ENCODE measurements at places on chromosomes 1 and 21. TPM values are rescaled to one million over a fixed set of nuclear protein-coding genes. Genes with fewer than 3 reads are reported as not detected.

The RIIAD1 gene
- 13.5 TPM for polyA plus RNA-seq

The CD2 gene
- 2.0 TPM for polyA plus RNA-seq

The OLFM3 gene
- 27.4 TPM for polyA plus RNA-seq

The PCAT6 gene
- 2.1 TPM for polyA plus RNA-seq

The CD53 gene
- polyA plus RNA-seq: 19.2 TPM

The KCNJ10 gene
- 0.52 TPM for polyA plus RNA-seq

The SERPINC1 gene
- 0.54 TPM for polyA plus RNA-seq

The PGLYRP4 gene
- polyA plus RNA-seq: 0.31 TPM

The NME7 gene
- 24.2 TPM for polyA plus RNA-seq

The VHLL gene
- not detected for polyA plus RNA-seq

The LRRC38 gene
- 0.22 TPM for polyA plus RNA-seq

The C8B gene
- 0.06 TPM for polyA plus RNA-seq

The TADA1 gene
- 18.5 TPM for polyA plus RNA-seq

The ZNF593 gene
- 30.4 TPM for polyA plus RNA-seq

The TSPAN2 gene
- 14.0 TPM for polyA plus RNA-seq

The SLC2A5 gene
- polyA plus RNA-seq: 87.3 TPM

The LEPR gene
- polyA plus RNA-seq: 4.6 TPM

The GBP5 gene
- polyA plus RNA-seq: 1.7 TPM

The BCAN gene
- polyA plus RNA-seq: 12.1 TPM

The NR5A2 gene
- 36.5 TPM for polyA plus RNA-seq

The ACOT11 gene
- polyA plus RNA-seq: 33.3 TPM

The DNAI4 gene
- polyA plus RNA-seq: 3.6 TPM

The EPS15 gene
- polyA plus RNA-seq: 34.2 TPM

The CTBS gene
- 26.5 TPM for polyA plus RNA-seq

The C1orf146 gene
- polyA plus RNA-seq: 0.06 TPM

The IARS2 gene
- 75.9 TPM for polyA plus RNA-seq

The TAS1R1 gene
- 0.27 TPM for polyA plus RNA-seq

The BRINP3 gene
- polyA plus RNA-seq: 34.4 TPM

The ATP1A4 gene
- 0.27 TPM for polyA plus RNA-seq

The PRKCZ gene
- polyA plus RNA-seq: 68.6 TPM

The AIM2 gene
- 0.93 TPM for polyA plus RNA-seq

The HLX gene
- 15.9 TPM for polyA plus RNA-seq

The CDA gene
- 0.64 TPM for polyA plus RNA-seq

The ZC3H11A gene
- 114 TPM for polyA plus RNA-seq

The ENO1 gene
- polyA plus RNA-seq: 728 TPM

The PAPPA2 gene
- 1.4 TPM for polyA plus RNA-seq

The FAM72C gene
- polyA plus RNA-seq: 1.6 TPM

The RIPK4 gene
- polyA plus RNA-seq: 22.2 TPM

The ZNF695 gene
- 1.5 TPM for polyA plus RNA-seq

The TSTD1 gene
- polyA plus RNA-seq: 60.9 TPM

The VCAM1 gene
- polyA plus RNA-seq: 18.7 TPM

The SEC16B gene
- 23.7 TPM for polyA plus RNA-seq

The DYRK1A gene
- 48.3 TPM for polyA plus RNA-seq

The ARHGAP29 gene
- polyA plus RNA-seq: 10.7 TPM

The LCE1E gene
- not detected for polyA plus RNA-seq

The NHLH1 gene
- polyA plus RNA-seq: 0.19 TPM

The SPRR1A gene
- not detected for polyA plus RNA-seq
